Stimulated activated CD8-positive, alpha-beta memory T cell treated with anti-CD3 and anti-CD28 coated beads, Interleukin-7, amount 100 ng/mL, for 4 hours (primary cell): ENCODE measurements at places on chromosomes 4 and X.
A peak's percentile ranks its signal among the peaks of the same experiment; 100 is the strongest.

DNA sequence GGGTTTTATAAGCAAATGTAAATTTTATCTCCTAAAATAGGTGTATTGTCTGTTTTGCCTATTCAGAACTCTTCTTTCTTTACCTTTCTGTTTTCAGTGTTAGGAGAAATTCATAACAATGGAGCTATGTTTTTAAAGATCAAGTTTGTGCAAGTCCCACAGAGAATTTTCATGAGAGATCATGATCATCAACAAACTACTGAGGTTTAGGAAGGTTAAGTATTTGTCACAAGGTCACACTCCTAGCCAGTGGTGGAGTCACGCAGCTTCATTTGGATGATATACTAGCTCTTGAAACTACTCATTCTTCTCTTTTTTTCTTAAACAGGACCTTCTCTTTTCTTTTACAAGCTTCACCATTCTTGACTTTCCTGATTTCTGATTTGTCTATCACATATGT, 892.6 kb upstream of the FRG1 start:
- no peak for DNase-seq

- no peak for DNase-seq
Measured at GRCh38 chr4:130110189-130110588, 1014.2 kb downstream of the C4orf33 start.

GRCh38 chr4:80365928-80366327, 30.4 kb downstream of the CFAP299 start:
- DNase-seq: peak; percentile 13

- no peak for DNase-seq
Measured at GRCh38 chrX:41445781-41446358, 1.3 kb upstream of the NYX start.

DNA sequence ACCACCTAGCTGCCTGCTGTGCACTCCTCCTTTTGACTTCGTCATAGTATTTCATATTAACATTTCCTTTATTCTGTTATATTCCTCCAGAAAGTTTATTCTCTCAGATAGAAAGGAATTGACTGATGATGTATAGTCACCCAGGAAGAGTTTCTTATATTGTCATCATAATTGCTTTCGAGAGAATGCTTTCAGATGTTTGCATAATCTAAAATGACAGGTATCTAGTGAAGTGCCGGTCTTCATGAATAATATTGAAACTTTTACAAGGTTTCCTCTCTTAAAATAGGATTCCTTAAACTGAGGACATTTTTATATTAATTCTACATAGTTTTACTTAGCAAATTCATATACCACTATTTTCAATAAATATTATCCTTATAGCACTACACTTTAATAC, 10.1 kb downstream of the SEC24D start:
- no peak for DNase-seq

GRCh38 chrX:77447653-77448569, 722 bp downstream of the FGF16 start:
- DNase-seq: no peak

DNA sequence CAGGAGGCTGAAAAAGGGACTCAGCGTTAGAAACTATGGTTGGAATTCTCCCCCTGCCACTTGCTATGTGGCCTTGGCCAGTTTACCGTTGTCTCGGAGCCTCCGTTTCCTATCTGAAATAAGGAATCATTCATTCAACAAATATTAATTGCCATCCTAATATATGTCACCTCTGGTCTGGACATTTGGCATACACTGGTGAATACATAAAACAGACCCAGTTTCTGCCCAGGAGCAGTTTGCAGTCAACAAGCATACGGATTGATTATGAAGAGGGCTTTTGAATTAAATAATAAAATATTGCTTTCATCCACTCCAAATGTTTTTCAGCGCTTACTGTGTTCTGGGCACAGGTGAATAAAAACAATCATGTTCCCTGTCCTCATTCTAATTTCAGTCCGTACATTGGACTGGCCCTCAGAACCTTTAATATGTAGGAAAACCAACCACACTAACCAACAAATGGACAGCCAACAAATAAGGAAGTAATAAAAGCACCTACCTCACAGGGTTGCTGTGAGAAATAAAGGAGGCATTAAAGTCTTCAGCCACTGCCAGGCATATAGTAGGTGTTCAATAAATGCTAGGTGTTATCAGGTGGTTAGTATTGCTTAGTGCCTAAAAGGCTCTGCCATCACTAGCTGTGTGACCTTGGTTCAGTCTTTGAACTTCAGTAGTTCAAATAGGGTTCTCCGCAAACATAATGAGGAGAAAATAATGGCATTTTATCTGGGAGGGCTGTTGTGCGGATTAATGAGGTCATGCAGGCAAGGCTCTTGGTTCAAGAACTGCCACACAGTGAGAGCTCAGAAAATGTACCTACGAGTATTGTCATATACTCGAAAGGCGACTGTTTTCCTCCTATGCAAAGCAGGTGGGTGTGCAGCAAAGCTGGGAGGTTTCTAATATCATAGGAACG, 7.3 kb upstream of the GSX2 start:
- no peak for DNase-seq

GRCh38 chr4:89275587-89275986, 32.0 kb downstream of the GPRIN3 start:
- DNase-seq: no peak

DNA sequence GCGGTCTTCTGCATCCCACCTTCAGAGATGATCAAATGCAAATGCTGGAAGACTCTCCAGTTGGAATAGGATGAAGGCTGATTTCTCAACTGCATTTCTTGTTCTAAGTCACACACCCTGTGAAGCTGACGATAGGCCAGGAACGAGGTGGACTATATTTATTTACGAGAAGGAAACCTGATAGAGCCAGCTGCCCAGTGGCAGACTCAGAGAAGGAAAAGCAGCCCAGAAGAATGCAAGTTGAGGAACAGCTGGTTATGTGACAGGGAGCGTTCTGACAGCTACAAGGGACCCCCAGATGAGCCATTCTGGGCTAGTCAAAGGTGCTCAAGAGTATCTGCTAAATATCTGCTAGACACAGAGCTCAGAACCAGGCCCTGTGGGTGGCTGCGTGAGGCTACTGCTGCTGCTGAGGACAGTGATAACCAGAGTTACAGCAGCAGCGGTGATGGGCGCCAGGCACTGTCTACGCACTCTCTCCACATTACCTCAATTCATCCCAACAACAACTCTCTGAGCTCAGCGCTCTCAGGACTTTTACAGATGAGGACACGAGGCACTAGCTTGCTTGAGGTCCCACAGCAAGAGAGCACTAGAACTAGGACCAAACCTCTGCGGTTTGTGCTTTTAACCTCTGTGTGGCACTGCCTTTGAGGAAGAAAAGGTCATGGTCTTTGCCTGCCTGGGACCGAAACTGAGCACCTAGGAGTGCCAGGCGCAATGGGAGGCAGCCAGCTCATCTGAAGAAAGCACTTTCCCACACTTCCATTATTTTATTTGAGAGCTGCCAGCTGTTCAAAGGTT, 69.0 kb downstream of the GATB start:
- DNase-seq: no peak

- DNase-seq: no peak
Measured at GRCh38 chrX:114075073-114075673, 508.7 kb upstream of the HTR2C start.

DNA sequence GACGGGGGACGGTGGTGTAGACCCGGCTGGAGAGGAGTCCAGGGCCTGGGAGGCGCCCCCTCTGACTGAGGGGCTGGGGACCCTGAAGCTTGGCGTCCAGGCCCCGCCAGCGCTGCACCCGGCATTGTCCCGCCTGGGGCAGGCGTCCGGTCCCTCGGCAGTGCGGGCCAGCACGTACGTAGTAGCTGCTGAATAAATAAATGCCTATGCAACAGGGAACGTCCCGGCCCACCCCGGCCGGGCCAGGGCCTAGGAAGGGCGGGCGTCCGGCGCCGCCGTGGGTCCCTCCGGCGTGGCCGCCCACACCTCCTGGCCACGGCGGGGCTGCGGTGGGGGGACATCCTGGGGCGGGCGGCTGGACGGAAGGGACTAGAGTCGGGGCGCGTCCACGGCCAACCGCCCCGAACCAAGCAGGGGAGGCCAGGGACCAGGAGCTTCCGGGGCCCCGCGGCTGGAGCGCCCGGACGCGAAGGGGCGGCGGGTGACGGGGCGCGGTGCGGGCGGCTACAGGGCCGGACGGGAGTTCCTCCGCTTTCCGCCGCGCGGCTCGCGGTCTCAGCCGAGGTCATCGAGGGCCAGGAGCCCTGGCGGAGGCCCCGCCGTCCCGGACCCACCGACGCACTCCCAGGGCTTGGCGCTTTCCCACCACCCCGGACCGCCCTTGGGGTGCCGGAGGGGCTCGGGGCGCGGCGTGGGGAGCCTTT, 886 bp upstream of the WWC2 start:
- no peak for DNase-seq

- no peak for DNase-seq
Measured at GRCh38 chr4:97152149-97152548, 991.1 kb downstream of the STPG2 start.

GRCh38 chrX:154303476-154303875, 7.9 kb downstream of the TKTL1 start:
- DNase-seq: no peak

GRCh38 chrX:57286507-57287251, at the start of gene FAAH2:
Gene FAAH2, plus strand, starts transcription at chrX:57286706. Its CDS starts 120 bp downstream, at chrX:57286826.
- DNase-seq: peak; percentile 36

DNA sequence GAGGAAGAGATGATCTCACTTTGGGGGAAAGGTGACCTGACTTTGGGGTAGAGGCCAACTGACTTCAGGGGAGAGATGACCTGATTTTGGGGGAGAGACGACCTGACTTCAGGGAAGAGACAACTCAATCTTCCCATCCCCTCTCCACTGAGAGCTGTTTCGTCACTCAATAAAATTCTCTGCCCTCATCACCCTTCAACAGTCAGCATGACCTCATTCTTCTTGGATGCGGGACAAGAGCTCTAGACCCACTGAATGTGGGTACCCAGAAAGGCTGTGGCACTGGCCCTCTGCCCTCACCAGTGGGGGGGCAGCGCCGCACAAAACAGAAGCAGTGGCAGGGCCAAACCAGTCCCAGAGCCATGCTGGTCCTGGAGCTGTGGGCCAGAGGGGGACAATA, 34.6 kb downstream of the ATXN3L start:
- no peak for DNase-seq

DNA sequence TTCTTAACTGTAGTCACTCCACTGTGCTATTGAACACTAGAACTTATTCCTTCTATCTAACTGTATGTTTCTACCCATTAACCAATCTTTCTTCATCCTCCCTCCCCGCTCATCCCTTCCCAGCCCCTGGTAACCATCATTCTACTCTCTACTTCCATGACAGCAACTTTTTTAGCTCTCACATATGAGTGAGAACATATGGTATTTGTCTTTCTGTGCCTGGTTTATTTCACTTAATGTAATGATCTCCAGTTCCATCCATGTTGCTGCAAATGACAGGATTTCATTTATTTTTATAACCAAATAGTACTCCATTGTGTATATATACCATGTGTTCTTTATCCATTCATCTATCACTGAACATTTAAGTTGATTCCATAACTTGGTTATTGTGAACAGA, 186.5 kb downstream of the GABRB1 start:
- no peak for DNase-seq

DNA sequence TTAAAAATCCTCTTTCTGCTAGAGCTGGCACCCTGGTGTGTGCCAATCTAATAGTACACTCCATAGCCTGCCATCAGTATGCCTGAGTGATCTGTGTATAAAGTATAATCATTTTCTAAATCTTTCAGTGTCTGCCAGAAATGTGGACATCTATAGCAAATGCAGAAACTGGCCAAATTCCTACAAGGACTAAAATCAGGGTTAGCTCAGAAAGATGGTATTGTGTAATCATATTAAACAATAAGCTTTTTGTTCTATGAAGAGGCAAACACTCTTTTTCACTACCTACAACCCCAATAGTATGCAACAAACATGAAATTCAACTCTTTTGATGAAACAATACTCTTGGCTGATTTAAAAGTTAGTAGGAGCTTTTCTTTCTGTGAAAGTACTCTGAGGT, 7.7 kb upstream of the TXLNG start:
- DNase-seq: no peak

GRCh38 chr4:182855312-182855711, 61.9 kb downstream of the DCTD start:
- DNase-seq: no peak

DNA sequence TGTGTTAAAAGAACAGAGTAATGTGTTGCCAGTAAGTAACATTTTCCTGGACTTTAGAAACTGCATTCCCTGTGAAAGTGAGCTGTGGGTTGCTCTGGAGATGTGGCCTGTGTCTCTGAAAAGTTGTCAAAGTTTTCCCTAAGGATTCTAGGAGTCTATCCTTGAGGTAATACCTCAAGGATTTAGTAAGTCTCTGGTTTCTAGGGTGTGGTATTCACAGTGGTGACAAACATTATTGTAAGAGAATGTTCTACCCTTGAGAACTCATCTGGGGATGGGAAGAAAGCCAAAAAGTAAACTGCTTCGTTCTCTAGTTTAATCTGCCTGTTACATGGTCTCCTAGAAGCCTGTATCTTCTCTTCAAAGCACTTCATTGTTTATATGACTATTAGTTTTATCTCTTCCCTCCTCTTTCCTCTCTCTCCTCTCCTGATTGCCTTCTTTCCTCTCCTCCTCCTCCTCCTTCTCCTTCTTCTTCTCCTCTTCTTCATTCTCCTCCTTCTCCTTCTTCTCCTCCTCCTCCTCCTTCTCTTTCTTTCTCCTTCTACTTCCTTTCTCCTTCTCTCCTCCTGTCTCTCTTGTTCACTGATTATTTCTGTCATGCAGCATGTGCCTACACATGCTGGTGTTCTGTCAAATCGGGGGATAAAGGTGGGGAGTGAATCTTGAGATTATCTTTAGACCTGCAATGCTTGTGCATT, 321.3 kb downstream of the PTTG2 start:
- DNase-seq: no peak

DNA sequence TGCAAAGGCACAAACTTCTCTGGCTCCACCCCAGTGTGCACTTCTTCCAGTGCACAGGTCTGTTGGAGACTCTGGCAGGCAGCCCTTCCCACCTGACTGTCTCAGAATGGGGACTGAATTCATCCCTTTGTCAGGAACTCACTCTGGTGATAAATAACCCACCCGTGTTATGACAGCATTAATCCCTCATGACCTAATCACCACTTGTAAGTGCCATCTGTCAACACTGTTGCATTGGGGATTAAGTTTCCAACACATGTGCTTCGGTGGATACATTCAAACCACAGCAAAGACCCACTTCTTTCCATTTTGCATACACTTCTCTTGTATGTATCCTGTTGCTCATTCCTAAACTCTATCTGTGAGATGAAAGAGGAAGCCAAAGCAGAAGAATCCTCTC, 1002.9 kb upstream of the IGFBP7 start:
- DNase-seq: no peak

DNA sequence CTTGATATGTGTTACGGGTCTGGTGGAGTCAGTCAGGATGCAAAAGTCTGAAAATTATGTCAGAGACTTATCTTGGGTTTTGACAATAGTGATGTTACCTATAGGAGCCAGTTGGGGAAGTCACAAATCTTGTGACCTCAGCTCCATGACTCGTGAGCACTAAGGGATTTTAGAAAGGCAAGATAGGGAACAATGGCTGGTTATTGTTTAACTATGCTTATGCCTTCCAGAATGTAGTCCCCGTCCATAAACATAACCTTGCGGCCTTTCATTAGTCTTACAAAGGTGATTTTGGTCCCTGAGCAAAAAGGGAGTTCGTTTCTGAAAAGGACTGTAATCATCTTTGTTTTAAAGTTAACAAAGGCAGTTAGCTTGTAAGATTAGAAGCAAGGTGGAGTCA, 23.9 kb upstream of the GATB start:
- DNase-seq: no peak

GRCh38 chr4:180116840-180117239, 2126.4 kb upstream of the TENM3 start:
- no peak for DNase-seq
